HFFc6 (cell line): ENCODE measurements at places on chromosomes 1 and 21. TPM values are rescaled to one million over a fixed set of nuclear protein-coding genes. Genes with fewer than 3 reads are reported as not detected.
A peak's percentile ranks its signal among the peaks of the same experiment; 100 is the strongest.

Gene GBP5
- total RNA-seq = 0.22 TPM in 1 of 3 replicates, not detected in the others

DNA sequence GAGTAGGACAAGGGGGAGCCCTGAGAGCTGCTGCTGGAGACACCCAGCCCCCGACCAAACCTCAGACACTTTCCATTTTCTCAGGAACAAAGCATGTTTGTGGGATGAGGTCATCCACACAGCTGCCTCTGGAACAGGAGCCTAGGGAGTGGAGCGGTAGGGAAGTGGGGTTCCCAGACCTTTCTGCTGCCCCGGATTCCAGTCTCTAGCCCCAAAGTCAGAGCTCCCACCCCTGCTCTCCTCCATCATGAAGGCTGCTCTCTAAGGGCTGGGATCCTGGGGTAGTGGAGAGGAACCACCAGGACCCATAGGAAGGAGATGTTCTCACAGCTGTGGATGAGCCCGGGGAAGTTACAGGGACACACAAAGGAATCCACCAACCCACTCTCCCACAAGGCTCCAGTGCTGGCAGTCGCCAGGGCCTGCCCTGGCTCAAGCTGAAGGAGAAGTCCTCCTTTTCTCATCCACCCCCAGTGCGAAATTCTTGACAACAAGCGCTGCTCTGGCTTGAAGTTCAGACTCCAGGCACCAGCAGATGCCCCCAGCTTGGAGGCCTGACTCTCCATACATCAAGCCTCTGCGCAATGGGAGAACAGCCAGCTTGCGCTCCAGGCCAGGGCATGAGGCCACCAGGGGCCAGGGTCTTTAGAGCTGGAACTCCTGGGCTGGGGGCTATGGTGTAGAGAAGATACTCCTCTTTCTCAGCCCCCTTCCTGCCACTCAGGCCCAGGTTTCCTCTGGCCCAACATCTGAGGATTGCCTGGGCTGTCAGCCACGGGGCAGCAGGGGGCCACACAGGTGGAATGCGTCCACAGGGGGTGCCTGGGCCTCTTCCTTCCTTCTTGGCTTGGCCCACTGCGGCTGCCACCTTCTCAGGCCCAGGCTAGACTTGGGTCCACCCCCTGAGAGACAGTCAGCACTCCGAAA, 4.5 kb downstream of the FHL3 start:
- DNase-seq = peak; percentile 65

- DNase-seq = peak; percentile 6
Observed at GRCh38 chr1:188652678-188653077, 1823.9 kb downstream of the PLA2G4A start.

DNA sequence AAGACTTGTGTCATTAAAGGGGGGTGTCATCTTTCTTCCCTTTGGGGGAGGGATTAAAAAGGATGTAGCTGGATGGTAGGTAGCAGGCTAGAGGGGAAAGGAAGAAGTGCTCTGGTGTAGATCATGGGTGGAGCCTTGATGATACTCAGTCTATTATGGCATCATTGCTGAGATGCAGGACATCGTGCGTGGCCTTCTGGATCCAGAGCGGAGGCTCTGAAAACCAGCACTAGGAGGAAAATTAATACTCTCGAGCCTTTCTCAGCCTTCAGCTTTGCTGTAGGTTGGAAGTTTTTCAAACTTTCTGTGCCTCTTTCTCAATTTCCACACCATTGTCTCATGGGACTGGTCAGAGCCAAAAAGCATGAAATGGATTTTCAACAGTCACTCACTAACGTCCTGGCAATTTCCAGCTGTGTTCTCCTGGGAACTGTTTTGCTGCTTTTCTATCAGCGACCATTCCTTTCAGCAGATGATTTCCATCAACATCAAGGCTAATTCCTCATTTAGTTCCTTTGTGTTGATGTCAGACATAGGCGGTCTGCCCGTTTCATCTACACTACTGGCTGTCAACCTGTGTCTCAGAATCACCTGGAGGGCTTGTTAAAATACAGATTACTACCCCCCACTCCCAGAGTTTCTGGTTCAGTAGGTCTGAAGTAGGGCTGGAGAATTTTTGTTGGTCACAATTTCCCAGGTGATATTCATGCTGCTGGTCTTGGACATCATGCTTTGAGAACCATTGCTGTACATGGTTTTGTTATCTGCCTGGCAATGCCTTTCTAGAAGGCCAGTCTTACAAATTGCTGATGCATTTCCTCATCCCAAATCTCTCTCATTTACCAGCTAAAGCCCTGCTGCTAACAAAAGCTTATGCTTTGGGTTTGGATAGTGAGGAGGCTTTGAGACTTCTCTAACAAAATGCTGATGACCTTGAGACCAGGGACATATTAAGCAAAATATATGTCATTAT, 7.7 kb downstream of the CACNA1E start:
- no peak for DNase-seq

DNA sequence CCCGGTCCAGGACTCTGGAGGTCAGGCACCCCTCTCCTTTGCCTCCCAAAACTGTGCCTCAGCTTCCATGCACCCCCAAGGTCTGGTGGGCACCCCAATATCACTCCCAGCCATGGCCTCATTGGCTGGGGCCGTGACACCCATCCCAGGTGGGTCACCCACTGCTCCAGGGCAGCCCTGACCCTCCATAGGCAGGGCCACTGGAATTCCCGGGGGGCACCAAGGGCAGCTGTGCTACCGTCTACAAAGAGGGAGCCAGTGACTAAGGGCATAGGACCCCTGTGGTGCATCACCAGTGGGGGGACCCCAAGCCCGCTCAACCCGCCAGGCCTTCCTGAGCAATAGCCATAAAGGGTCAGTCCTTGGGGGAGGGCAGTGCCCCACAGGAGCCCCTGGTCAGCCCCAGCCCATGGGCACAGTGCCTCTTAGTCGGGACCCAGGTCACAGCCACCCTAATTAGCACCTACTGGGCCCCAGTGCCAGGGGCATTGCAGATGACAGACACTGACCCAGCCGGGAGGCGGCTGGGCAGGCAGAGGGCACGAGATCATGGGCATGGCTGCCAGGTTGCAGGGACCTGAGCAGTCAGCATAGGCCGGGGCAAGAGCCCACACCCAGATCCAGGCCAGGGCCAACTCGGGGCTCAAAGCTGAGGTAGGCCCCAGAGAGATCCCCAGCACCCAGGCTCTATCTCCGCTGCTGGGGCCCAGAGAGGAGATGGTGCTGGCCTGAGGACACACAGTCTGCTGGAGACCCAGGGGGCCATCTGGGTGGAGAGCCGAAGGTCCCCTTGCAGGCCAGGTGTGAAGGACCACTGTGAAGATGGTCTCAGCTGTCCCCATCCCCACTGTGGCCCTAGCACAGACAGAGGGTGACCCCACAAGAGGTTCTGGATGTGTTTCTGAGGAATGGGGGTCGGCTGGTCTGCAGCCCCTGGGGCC, 19.0 kb upstream of the ARF1 start:
- DNase-seq = no peak
